Stimulated activated CD4-positive, alpha-beta T cell treated with anti-CD3 and anti-CD28 coated beads, Interleukin-12 subunit alpha, Interleukin-12 subunit beta, amount 100 ng/mL, for 4 hours (primary cell): ENCODE measurements at places on chromosomes 3 and 15.

GRCh38 chr3:15064299-15064834 lies 748 bp downstream of the MRPS25 start:
- DNase-seq: peak; percentile 19

- no peak for DNase-seq
These were observed 10.8 kb downstream of the RASL12 start for GRCh38 chr15:65056868-65057548.

DNA sequence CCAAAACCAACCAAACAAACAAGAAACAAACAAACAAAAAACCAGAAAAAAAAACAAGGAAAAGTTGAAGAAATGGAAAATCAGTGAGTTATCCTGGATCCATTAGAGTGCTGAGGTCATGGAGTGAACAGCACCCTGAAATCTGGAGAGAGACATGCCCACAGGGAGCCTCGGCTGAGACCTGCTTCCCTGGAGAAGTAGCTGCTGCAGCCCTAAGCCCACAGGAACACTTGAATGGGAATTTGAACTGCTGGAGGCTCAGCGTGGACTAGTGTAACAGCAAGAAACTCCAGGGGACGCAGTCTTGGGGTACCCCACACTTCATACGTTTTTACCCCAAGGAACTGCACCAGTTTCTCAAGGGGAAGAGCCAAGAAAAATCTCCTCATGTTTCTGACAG lies 144.1 kb upstream of the UBE3A start:
- no peak for DNase-seq

- DNase-seq: no peak
These were observed 31.7 kb upstream of the PRR23E start for GRCh38 chr3:127161236-127161635.

- DNase-seq: peak; percentile 21
These were observed 66.7 kb downstream of the SLC6A1 start for GRCh38 chr3:11059090-11059798.

DNA sequence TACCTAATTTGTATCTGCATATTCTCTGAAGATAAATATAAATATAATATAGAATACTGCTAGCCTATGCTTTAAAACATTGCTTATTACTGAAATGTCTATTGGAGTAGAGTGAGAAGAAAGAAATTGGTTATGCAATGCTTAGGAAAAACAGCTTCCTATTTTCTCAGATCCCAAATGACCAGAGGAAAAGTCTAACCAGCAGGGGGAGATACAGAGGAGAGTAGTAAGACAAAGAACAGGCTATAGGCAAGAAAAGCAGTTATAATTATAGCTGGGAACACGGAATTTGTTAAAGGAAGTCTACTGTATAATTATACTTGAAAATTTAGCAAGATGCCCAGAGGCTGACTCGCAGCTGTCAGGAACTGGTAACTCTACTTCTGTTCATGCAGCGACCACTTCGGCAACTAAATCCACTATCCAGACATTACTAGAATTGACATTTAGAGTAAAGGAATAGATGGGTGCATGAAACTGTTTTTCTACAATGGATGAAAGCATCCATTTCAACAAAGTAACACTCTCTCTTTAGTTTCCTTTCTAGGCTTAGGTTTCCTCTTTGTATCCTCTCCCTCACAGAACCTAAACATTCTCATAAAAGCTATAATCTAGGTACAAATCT lies 97.2 kb downstream of the TBC1D5 start:
- DNase-seq: no peak

DNA sequence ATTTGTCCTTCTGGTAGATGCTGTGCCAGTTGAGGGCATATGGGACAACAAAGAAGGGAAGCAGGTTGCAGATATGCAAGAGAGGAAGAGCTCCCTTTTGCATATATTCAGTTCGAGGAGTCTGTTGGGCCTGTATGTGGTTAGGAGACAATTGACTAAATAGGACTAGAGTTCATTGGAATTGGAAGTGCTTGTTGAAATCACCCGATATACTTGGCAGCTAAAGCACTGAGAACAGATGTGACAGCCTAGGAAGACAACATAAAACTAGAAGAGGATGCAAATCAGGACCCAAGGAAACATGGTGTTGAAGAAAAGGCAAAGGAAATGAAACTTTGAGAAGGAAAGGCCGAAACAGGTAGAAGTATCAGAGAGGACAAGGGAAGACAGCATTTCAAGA lies 215.2 kb upstream of the P2RY1 start:
- no peak for DNase-seq

DNA sequence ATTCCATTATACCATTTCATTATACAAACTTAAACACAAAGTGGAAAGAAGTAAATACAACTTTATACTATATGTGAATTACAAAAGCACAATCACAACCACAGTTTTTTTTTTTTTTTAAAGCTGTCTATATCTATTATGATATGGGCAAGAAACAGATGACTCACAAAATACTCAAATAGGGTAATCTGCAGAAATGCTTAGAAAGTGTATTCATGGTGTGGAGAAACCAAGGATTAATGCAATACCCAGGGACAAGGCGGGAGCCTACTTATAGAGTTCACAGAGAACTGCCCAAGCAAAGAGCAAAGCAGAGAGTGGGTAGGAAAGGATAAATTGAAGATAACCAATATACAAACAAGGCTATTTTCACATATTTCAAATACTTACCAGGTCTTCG lies 332.0 kb downstream of the FHIT start:
- no peak for DNase-seq

GRCh38 chr3:38644016-38644661 lies 5.3 kb downstream of the SCN5A start:
- DNase-seq: no peak

DNA sequence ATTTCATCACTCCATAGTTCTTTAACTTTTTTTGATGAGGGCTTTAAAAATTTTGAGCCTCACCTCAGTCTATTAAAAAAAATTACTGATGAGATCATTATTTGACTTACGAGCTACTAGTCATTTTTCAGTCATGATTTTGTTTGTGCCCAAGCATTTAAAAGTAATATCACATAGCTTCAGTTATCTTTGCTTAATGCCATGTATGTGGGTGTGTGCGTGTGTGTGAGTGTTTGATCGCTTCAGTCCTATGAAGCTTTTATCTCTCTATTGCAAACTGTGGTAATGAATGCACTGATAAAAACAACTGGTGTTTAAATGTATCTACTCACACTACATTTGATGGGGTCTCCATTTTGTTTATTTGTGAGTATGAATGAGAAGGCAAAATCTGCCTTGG lies 49.8 kb downstream of the RSRC1 start:
- DNase-seq: no peak

GRCh38 chr15:65869126-65869953 lies at the start of gene RAB11A:
RAB11A (plus strand) TSS chr15:65869491; CDS start chr15:65869586, 95 bp downstream.
- peak; percentile 91 for DNase-seq

DNA sequence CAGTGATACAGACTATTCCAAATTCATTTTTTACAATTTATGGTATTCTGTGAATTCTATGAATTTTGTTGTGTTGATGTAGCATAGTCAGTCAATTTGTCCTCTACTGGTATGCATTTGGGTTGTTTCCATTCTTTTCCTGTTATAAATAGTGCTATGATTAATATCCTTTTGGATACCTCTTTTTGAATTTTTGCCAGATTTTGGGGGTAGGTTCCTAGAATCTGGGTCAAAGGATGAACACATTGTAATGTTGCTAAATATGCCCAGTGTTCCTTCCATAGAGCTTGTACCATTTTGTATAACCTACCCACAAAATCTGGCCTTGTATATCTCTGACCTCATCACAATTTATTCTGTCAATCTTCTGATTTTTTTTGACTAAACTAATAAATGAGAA lies 44.4 kb upstream of the C3orf38 start:
- no peak for DNase-seq

- DNase-seq: no peak
These were observed 13.9 kb upstream of the PAQR9 start for GRCh38 chr3:142977399-142977728.

DNA sequence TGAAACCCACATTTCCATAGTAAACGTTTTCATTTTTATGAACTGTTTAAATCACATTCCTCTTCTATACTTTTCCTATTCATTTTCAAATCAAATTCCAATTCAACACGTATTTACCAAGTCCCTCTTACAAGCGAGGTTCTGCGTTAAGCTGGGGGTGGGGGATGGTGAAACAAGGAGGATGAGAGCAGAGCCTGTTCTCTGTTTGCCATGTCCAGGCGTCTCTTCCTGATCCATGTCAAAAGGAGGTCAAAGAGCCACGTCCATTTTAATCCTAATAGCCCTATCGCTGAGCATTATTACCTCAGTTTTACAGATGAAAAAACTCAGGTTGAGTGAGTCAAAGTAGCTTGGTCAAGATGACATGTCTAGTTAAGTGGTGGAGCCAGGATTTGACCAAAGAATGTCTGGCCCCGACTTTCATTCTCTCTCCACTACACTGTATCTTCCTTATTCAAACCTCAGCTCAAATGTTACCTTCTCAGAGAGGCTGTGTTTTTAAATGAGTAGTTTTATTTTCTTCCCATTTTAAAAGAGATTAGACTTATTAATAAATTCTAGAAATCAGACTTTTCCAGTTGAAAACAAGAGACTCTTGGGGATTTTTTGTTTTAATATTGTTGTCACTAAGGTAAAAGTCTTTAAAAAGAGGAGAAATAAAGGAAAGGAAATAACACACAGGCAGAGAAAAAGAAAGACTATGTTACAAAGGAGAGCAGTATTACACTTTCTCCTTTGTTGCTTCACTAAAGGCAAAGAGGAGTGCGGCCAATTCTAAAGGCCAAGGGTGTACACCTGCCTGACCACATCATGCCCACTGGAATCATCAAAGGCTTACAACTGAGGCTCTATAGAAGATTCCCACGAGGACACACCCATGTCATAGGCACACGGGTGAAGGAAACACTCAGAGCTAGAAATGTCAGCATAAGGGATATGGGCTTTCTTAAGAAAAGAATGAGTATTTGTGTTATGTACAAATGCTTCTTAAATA lies 42.4 kb downstream of the MYO5A start:
- no peak for DNase-seq

GRCh38 chr3:9406856-9407626 lies 9.6 kb downstream of the SETD5 start:
- DNase-seq: no peak
